ENCODE measurements at places on chromosomes 11 and 22. TPM values are rescaled to one million over a fixed set of nuclear protein-coding genes. Genes with fewer than 3 reads are reported as not detected.
A peak's percentile ranks its signal among the peaks of the same experiment; 100 is the strongest.

- H3K4me1 ChIP-seq, result peaks cover 3% of the 10 kb centered on the region
- no peaks in the 10 kb centered on the region for H3K36me3 ChIP-seq
- no peak overlapping the region for H3K4me3 ChIP-seq
- no peak overlapping the region for H3K27ac ChIP-seq
- H3K27me3 ChIP-seq, result no peaks in the 10 kb centered on the region
These were observed 44.9 kb downstream of the ARHGAP8 start for GRCh38 chr22:44797181-44797725.

Gene CSF2RB
- 47.9 TPM for total RNA-seq

DNA sequence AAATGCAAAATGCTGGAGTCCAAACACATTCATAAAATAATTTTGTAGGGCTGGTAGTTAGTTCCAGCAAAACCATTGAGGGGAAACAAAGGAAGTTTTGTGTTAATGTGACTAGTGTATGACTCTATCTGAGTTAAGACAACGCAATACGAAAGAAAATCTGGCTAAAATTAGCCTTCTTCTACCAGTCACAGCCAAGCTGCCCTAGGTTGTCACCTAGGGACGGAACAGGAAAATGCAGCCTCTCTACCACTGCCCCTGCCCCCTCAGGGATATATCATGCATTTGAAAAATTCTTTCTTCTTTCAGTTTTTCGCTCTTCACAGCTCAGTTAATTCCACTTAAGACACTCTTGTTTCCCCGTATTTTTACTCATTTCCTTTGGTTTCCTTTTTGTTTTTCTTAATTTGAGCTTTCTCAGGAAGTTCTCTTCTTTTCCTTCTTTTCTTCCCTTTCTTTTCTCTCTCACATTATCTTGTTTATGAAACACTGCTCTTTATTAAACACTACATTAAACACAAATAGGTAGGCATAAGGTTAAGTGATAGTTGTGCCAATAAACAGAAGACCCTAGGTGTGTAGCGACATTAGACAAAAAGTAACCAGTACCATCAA, 30.6 kb downstream of the KIRREL3 start:
- H3K36me3 ChIP-seq, result no peaks in the 10 kb centered on the region
- H3K4me1 ChIP-seq, result no peaks in the 10 kb centered on the region
- H3K4me3 ChIP-seq, result no peak overlapping the region

DNA sequence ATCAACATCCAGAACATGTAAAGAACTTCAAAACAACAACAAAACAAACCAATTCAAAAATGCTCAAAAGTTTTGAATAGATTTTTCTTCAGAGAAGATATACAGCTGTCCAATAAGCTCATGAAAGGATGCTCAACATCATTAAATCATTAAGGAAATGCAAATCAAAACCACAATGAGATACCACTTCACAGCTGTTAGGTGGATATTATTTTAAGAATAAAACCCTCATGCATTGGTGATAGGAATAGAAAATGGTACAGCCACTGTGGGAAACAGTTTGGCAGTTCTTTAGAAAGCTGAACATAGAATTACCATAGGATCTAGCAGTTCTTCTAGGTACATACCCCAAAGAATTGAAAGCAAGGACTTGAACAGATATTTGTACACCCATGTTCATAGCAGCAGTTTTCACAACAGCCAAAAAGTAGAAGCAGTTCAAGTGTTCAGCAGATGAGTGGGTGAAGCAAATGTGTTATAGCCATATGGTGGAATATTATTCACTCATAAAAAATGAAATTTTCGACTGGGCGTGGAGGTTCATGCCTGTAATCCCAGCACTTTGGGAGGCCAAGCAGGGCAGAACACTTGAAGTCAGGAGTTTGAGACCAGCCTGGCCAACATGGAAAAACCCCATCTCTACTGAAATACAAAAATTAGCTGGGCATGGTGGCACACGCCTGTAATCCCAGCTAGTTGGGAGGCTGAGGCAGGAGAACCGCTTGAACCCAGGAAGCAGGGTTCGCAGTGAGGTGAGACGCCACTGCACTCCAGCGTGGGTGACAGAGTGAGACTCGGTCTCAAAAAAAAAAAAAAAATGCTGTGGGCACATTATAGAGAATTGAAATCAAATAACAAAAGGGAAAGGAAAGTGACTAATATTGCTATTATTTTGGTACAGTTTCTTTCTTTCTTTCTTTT, 42.9 kb downstream of the CBL start:
- no peaks in the 10 kb centered on the region for H3K36me3 ChIP-seq
- peaks cover 10% of the 10 kb centered on the region for H3K4me1 ChIP-seq
- H3K27me3 ChIP-seq, result no peaks in the 10 kb centered on the region
- H3K27ac ChIP-seq, result no peak overlapping the region

GRCh38 chr11:707817-708420, 1.9 kb downstream of the EPS8L2 start:
- H3K36me3 ChIP-seq, result no peaks in the 10 kb centered on the region
- H3K27me3 ChIP-seq, result peaks cover 6% of the 10 kb centered on the region
- no peak overlapping the region for H3K4me3 ChIP-seq
- no peak overlapping the region for H3K27ac ChIP-seq
- DNase-seq, result peak; percentile 44

- H3K36me3 ChIP-seq, result no peaks in the 10 kb centered on the region
- DNase-seq, result no peak
- H3K27ac ChIP-seq, result no peak overlapping the region
- H3K4me3 ChIP-seq, result no peak overlapping the region
- H3K4me1 ChIP-seq, result no peaks in the 10 kb centered on the region
- peaks cover 66% of the 10 kb centered on the region for H3K27me3 ChIP-seq
These were observed 9.8 kb upstream of the ALX4 start for GRCh38 chr11:44319552-44320288.

Gene TP53AIP1
- total RNA-seq, result not detected

GRCh38 chr22:17496841-17497240, 66.5 kb upstream of the SLC25A18 start:
- no peak overlapping the region for H3K27ac ChIP-seq
- H3K4me3 ChIP-seq, result no peak overlapping the region

- no peaks in the 10 kb centered on the region for H3K27me3 ChIP-seq
These were observed 20.2 kb downstream of the XNDC1N start for GRCh38 chr11:71908218-71908617.

GRCh38 chr11:121645001-121645400, 192.2 kb upstream of the SORL1-AS1 start:
- no peaks in the 10 kb centered on the region for H3K36me3 ChIP-seq
- H3K27me3 ChIP-seq, result no peaks in the 10 kb centered on the region
- H3K4me1 ChIP-seq, result peaks cover 17% of the 10 kb centered on the region
- H3K27ac ChIP-seq, result no peak overlapping the region
- DNase-seq, result no peak
- no peak overlapping the region for H3K4me3 ChIP-seq

DNA sequence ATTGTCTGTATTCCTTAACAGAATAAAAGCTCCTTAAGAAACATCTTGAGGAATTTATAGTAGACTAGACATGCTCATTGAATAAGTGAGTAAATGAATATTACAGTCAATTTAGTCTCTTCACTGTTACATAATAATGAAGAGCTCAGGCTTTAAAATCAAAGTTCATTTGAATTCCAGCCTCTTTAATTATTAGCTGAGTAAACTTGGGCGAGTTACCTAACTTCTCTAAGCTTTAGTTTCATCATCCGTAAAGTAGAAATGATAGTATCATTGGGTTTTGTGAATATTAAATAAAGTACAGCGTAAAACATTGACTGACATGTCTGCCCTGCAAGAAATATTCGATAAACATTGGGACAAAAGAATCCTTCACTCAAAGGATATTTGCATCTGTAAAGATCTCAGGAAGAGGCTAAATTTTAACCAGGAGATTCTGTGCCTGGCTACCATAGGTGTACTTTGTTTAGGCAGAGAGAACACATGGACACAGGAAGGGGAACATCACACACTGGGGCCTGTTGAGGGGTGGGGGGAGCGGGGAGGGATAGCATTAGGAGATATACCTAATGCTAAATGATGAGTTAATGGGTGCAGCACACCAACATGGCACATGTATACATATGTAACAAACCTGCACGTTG, 15.2 kb upstream of the BBOX1 start:
- H3K27ac ChIP-seq, result no peak overlapping the region
- no peaks in the 10 kb centered on the region for H3K36me3 ChIP-seq
- H3K4me3 ChIP-seq, result no peak overlapping the region
- DNase-seq, result no peak
- H3K27me3 ChIP-seq, result no peaks in the 10 kb centered on the region

Gene SPATA19
- not detected for total RNA-seq

Gene RCOR2
- total RNA-seq, result not detected

DNA sequence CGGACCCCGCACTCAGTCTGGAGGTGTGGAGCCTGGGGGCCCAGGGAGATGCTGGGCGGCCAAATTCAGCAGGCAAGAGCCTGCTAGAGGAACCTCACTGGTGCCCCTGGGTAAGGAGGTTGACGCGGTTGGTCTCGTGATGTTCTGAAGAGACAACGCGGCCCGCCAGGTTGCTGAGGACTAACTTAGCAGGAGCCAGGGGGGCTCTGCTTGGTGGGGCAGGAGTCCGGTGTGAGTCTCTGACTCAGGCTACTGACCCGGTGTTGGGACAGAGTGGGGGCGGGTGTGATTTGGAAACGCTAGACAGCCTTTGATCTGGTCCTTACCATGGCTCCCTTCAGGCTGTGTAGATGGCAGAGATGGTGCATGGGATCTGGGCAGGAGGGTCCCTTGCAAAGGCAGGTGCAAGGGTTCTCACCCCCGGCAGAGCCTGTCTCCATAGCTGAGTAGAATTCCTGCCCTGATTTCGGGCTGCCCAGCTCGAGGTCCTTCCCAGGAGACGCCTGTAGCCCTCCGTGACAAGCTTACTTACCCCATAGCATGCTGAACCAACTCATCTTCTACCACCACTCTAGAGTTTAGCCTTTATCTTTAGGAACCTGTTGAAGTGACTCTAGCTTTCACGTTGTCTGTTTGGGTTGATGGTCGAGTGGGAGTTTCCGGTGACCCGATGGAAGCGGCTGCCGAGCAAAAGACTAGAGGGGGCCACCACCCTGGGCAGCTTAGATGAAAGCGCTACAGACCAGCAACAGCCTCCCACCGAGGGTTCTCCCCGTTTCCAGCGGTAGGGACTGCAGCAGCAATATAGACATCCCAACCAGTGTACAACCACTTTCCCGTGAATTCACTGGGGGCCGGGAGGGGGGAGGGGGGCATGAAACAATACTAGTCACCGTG, 38.4 kb downstream of the KCNC1 start:
- H3K4me3 ChIP-seq, result no peak overlapping the region
- H3K27me3 ChIP-seq, result no peaks in the 10 kb centered on the region
- DNase-seq, result no peak

Gene SDF2L1
- total RNA-seq, result 127 TPM

Gene SCGB2A2
- total RNA-seq, result not detected

- no peak for DNase-seq
- H3K27ac ChIP-seq, result no peak overlapping the region
- H3K4me3 ChIP-seq, result no peak overlapping the region
- H3K4me1 ChIP-seq, result no peaks in the 10 kb centered on the region
These were observed 10.4 kb upstream of the EHF start for GRCh38 chr11:34610324-34611041.

GRCh38 chr22:49672014-49672516, 155.6 kb downstream of the BRD1 start:
- H3K36me3 ChIP-seq, result no peaks in the 10 kb centered on the region
- H3K4me1 ChIP-seq, result peaks cover 16% of the 10 kb centered on the region
- no peak for DNase-seq
- peaks cover 11% of the 10 kb centered on the region for H3K27me3 ChIP-seq
- H3K27ac ChIP-seq, result no peak overlapping the region

DNA sequence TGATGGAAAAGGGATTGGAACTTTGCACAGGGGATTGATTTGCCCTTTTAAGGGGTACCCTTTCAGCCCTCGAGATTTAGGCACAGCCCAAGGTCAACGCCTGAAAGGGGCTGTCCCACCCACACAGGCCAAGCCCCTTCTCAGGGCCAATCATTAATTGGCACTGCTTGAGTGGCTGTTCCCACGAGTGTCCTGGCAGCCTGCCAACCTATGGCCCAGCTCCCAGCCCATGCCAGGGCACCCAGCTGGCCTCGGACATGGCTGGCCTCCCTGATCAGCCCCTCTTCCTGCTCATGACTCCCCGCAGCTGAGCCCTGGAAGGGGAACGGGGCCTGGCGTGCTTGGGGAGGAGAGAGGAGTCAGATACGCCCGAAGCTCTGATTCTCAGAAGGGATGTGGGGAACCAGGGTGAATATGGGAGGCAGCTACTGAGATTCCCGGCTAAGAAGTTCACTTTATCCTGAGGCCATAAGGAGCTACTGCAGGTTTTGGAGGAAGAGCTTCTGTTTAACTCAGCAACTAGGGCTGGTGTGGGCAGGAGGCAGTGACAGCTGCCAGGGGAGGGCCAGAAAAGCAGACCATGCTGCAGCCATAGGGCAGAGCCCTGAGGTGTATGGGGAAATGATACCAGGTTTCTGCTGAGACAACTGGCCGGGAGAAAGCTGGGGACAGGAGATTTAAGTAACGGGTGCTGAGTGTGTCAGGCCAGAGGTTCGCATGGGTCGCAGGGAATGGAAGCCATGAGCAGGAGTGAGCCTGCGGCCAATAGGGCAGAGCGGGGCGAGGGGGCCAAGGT, 30.0 kb downstream of the WNT7B start:
- no peaks in the 10 kb centered on the region for H3K4me1 ChIP-seq
- peaks cover 7% of the 10 kb centered on the region for H3K27me3 ChIP-seq
- DNase-seq, result no peak
- H3K27ac ChIP-seq, result no peak overlapping the region

Gene NNMT
- total RNA-seq, result not detected

GRCh38 chr22:45553351-45554039, 50.8 kb downstream of the FBLN1 start:
- H3K36me3 ChIP-seq, result no peaks in the 10 kb centered on the region
- H3K27ac ChIP-seq, result no peak overlapping the region
- H3K4me1 ChIP-seq, result peaks cover 2% of the 10 kb centered on the region
- no peak for DNase-seq
- H3K4me3 ChIP-seq, result no peak overlapping the region

DNA sequence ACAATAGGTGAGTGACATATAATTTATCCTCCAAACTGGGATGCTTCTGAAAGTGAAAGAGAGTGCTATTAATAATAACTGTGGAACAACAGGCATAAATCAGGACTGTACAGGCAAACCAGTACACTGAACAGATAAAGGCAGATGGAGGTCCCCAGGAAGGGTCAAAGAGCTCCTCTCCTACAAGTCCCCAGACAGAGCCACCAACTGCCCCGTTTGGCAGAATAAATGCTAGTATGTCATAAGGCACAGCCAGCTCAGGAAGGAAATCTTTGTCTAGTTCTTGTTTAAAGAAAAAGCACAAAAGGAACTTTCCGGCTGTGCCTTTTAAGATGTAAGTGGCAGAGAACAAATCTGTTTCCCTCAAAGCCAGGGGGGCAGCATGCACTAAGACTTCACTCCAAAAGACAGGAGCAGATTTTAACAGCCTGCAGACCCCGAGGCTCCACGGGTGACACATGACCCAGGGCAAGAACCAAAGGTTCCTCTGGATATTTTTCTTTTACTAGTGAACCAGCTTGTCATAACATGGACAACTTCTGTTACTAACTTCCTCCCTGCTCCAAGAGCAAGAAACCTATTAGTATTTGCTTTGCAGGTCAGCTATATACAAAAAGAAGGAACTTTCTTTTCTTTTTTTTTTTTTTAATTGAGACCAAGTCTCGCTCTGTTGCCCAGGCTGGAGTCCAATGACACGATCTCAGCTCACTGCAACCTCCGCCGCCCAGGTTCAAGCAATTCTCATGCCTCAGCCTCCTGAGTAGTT, 50.2 kb downstream of the MYH9 start:
- no peak for DNase-seq
- no peaks in the 10 kb centered on the region for H3K27me3 ChIP-seq
- peaks cover 67% of the 10 kb centered on the region for H3K4me1 ChIP-seq
- peak overlapping the region; percentile 30 for H3K4me3 ChIP-seq
